Stromal cell of bone marrow (primary cell): ENCODE measurements at places on chromosomes 11 and 22.

- DNase-seq = no peak
Observed at GRCh38 chr11:60206616-60207015, 23.7 kb upstream of the MS4A6A start.

- DNase-seq = no peak
Observed at GRCh38 chr11:121257289-121257688, 35.3 kb upstream of the SC5D start.

DNA sequence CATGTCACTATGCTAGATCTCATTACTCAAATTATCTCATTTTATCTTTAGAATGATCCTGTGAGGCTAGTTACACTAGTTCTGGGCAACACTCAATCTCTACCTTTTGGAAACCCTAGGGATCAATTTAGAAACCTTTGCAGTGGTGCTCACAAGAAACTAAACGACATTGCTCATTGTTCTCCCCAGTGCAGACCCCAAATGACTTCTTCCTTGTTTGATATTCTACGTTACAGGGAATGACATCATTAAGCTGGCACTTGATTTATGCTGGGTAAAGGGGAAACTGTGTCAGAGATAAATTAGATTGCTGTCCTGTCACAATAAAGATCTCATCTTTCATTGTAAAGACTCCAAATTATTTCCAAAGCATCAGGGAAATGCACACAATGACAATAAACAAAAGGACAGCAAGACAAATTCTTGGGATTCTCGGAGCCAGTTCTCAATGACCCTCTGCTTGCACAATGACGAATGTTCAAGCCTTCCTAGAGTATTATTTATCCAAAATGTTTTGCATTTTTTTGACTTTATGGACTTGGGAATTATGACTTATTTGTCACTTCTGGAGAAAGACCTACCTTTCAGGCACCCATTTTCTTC, 1121.8 kb upstream of the TENM4 start:
- no peak for DNase-seq

- no peak for DNase-seq
Observed at GRCh38 chr22:22968366-22968765, 80.8 kb downstream of the IGLL5 start.

DNA sequence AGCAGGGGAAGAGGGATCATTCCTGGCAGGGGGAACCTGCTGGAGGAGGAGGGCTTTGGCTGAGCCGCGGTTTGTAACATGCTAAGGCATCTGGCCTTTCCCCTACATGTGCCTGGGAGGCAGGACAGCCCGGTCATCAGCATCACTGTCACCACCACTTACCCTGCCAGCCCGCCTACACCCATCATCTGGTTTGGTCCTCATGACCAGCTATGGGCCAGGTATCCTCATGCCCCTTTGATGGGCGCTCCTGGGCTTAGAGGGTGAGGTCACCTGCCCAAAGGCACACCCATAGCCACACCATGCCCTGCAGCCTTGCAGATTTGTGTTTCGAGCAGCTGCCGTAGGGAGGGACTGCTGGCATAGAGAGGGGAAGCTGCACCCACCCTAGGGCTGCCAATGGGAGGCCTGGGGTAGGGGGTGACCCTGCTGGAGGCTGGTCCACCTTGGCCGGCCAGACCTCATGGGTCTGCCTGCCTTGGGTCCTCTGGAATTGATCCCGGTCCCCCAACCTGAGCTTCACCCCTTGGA, 2.6 kb downstream of the MRGPRF start:
- DNase-seq = no peak

GRCh38 chr22:24502541-24502940, 7.4 kb downstream of the UPB1 start:
- no peak for DNase-seq

DNA sequence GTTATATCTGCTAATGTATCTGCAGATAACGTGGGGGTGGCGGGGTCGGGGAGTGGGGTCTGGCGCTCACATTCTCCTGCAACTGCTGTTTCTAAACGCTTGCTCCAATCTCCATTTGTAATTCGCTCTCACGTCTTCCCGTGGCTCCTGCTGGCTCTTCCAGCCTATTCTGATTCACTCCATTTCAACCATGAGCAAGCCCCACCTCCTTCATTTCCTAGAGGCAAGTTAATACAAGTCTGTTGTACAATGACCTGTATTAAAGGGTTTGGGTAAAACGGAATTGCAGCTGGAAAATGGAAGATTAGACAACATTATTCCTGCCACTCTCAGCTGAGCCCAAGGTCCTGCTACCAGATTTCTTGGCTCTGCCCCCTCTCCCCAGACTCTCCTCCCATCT, 132.3 kb downstream of the CSNK2A3 start:
- no peak for DNase-seq

DNA sequence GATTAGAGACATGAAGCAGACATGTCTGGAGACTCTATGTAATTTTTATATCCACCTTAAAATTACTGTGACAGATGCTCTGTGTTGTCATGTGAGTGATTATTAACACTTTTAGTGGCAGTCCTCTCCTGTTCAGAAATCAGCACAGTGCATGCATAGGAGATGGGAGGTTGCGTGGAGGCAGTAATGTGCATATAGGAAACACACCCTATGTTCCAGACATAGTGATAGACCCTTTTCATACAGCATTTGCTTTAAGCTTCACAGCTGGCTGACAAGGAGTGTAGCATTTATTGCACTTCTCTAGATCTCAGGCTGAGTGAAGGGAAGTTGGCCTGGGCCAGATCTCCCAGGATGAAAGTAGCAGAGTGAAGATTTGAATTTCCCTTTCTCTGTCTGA, 102.3 kb upstream of the SYN3 start:
- DNase-seq = no peak

DNA sequence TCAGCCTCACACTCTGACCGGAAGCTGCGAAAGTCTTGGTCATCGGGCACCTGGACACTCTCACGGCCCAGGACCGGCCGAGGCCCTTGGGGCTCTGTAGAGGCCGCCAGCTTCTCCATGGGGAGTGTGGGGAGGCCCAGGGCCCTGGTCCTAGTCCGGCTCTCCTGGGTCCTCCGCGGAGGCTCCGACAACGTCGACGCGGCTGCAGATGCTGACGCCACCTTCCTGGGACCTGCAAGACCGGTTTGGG, 12.9 kb downstream of the STARD10 start:
- DNase-seq = no peak

- DNase-seq = no peak
Observed at GRCh38 chr11:96114178-96115064, 190.5 kb upstream of the MTMR2 start.

DNA sequence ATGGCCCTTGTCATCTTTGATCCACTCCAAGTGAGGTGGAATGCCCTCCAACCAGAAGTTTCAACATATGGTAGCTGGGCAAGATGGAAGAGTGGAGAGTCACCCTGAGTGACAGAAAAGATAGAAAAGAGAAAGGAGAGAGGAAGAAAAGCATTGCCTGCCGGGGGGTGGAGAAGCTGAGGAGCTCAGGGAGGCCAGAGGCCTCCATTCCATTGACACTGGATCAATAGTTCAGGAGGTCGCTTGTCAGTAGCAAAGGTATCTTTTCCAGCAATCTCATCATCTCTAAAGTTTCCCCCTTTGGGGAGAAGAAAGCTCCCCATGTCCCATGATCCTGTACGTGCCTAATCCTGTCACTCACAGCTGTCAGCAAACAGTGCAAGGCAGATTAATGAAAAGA, 6.7 kb upstream of the C1QTNF6 start:
- DNase-seq = no peak

DNA sequence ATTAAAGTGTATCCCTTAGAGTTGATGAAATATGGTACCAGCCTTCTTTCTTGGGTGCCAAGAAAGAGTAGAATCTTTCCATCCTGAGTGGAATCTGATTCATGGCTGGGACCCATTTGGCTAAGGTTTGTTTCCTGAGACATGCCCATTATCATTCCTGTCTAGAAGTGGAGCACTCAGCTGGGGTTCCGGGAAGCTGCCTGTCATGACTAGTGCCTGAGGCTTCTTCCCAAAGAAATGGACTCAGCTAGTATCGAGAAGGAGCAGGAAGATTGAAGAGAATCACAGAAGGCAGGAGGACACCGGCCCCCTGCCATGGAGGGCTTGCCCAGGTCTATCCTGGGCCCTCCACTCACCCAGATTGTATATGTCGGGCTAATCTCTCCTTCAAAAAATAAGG, 57.6 kb downstream of the KREMEN1 start:
- no peak for DNase-seq

DNA sequence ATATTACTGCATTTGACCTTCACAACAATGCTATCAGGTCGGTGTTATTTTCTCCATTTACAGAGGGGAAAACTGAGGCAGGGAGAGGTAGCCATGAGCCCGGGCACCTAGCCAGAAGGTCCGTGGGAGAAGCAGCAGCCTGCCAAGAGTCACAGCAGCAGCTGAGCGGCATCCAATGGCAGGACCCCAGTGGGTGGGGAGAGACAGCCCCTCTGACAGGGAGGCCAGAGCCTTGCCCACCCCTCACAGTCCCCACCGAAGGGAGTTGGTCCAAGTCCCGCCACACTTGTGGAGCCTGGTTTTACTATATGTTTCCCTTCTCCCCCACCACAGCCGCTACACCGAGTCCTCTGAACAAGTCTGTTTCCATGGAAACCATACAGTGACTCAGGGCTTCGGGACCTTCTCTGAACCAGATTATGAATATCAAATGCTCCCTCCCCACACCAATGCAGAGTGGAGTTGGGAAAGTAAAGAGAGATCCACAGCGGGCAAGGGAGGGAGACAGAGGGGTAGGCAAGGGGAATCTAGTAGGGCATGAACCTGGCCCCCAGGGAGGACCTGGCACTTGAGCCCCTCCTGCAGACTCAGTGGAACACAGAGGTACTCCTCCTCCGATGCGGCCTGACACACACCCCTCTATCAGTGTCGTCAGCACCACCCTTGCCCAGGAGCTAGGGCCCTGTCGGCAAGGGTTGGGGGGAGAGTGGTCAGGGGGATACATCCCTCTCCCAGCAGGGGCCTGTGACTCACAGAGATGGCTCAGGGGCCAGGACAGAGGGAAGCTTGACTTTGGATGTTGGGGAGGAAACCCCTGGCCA, 2.5 kb downstream of the CHST1 start:
- DNase-seq = peak; percentile 92

DNA sequence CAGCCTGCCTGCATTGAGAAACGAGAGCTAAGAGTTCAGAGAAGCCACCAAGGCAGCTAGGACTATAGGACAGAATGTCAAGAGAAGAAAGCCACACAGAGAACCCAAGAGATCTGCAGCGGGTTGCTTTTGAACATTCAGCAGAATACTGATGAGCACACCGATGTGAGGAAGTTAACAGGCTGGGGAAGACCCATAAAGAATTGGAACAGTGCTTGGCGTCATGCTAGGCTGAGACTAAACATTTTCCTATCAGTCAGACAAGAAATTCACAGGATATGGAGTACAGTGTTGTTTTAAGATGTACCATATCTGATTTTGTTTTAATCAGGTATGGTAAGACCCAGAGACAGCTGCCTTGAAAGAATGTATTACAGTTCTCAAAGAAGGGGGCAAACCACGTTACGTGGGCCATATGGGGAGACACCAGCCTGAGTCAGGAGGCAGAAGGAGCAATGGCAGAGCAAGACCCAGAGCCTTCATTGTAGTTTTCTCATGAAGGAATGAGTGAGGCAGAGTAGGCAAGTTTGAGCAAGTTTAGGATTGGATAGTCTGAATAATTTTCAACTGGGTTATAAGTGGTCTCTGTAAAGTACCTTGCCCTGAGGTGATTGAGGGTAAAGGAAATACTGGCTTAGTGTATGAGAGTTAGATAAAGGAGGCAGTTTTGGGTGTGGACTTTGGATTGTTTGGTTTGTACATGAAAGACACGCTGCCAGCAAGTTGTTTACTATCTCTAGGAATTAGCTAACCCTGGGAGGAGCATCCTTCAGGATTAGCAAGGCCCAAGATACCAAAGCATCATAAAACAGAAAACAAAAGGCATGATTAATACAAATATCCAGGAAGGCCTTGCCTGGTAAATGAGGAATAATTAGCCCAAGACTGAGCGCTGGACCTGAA, 14.3 kb downstream of the LRRC75B start:
- DNase-seq = no peak

GRCh38 chr11:70601861-70602538, 203.7 kb downstream of the CTTN start:
- no peak for DNase-seq

GRCh38 chr22:37822079-37822833, 926 bp upstream of the GALR3 start:
- no peak for DNase-seq

GRCh38 chr11:78131956-78132355, 7.5 kb downstream of the ALG8 start:
- peak; percentile 12 for DNase-seq

DNA sequence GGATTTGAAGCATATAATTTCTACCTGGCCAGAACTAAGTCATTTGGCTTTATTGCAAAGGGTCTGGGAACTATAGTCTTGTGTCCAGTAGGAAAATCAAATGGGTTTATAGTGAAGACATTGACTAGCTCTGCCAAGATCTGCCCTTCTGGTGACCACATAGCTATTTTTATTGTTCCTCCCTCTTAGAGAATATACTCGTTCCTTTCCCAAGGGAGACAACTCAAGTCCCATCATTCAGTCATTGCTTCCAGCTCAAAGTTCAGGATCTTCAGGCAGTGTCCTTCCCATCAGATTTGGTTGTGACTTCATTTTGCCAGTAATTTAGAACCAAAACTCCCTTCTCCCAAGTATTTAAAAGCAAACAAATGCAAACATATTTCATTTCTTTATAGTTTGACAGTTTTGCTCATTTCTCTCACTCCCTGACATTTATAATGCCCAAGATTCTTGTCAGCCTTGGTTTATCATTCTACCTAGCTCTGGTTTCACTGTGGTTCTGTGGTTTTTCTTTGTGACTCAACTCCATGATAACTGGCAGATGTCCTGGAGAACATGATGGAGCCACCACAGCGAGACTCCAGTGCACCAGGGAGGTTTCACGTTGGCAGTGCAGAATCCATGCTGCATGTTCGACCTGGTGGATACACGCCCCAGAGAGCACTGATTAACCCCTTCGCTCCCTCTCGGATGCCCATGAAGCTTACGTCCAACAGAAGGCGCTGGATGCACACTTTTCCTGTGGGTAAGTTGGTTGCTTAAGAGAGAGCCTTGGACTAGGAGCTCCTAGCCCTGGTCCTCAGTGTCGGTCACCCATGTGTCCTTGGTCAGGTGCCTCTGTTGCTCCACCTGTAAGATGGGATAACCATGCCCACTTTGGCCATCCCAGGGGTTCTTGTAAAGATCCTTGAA, 64.9 kb downstream of the DEPDC5 start:
- peak; percentile 53 for DNase-seq

DNA sequence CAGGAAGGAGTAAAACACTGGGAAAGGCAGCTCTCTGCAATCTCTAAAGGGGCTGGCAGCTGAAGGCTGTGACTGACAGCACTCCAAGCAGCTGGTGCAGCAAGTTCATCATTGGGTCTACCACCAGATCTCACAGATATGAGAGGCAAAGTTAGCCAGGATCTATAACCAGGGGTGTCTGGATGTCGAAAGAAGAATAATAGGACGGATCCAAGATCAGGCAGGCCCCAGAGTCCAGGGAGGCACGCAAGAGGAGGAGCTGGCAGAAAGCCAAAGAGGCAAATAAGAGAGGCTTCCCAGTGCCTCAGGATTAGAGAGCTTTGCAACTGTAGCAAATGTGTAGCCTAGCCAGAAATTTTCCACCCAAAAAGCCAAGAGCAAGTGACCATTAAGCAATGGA, 77.1 kb downstream of the RBMXL2 start:
- no peak for DNase-seq

GRCh38 chr11:127119356-127119755, 118.8 kb upstream of the KIRREL3 start:
- no peak for DNase-seq
